Hematopoietic multipotent progenitor cell (in vitro differentiated cells): ENCODE measurements at places on chromosomes 6 and 20.

DNA sequence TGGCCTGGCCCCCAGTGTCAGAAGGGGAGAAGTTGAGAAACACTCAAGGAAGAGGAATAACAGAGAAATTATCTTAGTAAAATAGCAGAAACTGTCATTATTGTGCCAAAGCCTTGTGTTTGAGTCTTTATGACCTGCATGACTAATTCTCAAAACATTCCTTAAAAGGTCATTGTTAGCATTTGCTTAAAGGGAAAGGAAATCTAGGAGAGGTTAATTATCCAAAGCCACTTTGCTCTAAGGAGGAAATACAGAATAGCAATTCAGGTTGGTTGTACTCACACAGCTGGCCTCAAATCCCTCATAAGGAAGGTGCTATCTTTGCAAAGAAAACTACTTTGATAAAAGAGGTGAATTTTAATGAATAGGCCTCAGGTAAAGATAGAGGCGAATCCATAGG lies 516.7 kb downstream of the CBLN4 start:
- no peak for DNase-seq

- DNase-seq: no peak
Observed at GRCh38 chr6:145885431-145885830, 70.8 kb upstream of the FBXO30 start.

GRCh38 chr20:54257071-54257816 lies 49.4 kb downstream of the PFDN4 start:
- no peak for DNase-seq

- DNase-seq: no peak
Observed at GRCh38 chr20:32792731-32793458, 26.9 kb upstream of the MAPRE1 start.

DNA sequence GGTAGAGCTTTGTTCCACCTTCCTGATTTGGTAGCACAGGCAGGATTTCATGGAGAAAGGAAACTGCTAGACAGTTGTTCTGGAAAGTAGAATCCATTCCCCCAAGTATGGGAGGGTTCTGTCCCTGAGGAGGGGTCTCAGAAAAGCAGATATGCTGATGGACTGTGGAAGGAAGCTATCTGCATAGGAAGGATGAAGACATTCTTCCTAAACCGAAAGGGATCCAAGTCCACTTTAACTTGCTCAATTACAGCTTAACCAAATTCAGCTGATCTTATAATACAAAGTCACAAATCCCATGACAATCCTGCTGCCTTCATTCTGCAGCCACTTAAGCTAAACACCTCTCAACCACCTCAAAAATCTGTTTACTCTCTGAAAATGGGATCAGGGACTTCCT lies 2.6 kb downstream of the MAN1A1 start:
- no peak for DNase-seq

GRCh38 chr6:98292810-98293209 lies 541.6 kb upstream of the POU3F2 start:
- no peak for DNase-seq

DNA sequence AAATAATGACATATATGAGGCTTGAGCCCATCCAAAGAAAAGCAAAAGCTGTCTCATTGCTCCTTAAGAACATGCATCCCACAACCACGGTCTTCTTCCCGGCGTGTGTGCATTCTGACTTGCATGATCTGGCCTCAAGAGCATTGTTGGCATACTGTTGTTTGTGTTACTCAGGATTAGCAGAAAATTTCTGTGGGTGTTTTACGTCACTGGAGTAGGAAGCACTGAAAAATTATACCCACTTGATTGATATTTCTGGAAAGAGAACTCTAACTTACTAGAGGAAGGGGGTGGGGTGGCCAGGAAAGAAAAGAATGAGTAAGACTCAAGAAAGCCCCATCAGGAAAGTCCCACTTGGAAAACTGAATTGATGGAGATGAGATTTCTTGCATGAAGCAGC lies 326.2 kb upstream of the PRDM1 start:
- DNase-seq: no peak

DNA sequence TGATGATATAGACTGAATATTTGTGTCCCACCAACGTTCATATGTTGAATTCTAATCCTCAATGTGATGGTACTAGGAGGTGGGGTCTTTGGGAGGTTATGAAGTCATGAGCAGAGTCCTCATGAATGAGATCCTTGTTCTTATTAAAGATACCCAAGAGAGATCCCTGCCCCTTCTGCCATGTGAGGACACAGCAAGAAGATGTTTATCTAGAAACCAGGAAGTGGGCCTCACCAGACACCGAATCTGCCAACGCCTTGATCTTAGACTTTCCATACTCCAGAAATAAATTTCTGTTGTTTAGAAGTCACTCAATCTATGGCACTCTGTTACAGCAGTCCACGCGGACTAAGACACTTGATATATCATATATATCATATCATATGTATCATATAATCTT lies 67.7 kb upstream of the GCM1 start:
- DNase-seq: peak; percentile 8

- no peak for DNase-seq
Observed at GRCh38 chr6:107284805-107285204, 169.5 kb upstream of the BEND3 start.

- peak; percentile 72 for DNase-seq
Observed at GRCh38 chr6:37691904-37692806, 5.5 kb downstream of the MDGA1 start.

DNA sequence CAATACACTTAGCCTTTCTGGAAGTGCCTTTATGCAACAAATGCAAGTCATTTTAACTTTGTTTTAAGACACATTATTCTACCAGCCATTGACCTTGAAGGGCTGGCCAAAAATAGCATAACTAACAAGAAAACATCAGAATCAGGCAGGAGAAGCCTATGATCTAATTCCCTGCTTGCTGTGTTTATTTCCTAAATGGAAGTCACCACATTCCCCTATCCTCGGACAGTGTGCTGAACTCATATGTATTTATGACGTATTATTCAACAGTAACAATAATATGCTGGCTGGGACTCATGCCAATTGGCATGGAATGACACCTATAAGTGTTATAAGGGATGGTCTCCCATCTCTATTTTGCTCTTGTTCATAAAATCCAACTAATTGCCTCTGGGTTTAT lies 140.7 kb downstream of the MAP3K7 start:
- DNase-seq: no peak

DNA sequence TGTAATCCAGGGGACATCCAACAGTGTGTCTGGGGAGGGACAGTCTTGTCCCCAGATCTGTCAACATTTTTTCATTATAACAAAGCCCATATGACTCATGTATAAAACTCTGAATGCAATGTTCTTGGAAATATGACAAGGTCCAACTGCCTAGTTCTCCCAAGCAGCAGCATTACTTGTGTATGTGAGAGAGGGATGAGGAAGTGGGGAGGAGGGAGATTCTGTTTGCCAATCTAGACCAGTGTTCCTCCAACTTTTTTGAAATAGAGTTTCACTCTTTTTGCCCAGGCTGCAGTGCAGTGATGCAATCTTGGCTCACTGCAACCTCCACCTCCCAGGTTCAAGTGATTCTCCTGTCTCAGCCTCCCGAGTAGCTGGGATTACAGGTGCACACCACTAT lies 394.8 kb downstream of the DHX35 start:
- DNase-seq: no peak

- DNase-seq: no peak
Observed at GRCh38 chr6:8749465-8749864, 314.1 kb upstream of the SLC35B3 start.

DNA sequence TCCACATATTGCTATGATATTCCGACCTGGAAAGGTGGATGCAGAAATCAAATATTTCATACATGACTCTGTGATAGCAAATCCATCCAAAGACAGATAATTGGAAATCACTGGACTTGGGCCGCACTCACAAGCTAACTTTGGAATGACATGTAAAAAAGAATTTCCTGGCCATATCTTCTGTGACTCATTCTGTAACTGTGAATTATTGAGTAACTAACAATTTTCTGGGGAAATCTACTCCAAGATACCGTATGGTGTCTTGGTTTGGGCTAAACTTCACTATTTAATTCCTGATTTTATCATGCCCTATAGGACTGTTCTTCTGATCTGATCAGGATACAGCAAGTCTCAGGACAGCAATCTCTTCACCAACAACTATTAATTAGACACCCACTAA lies 92.7 kb upstream of the LY86 start:
- DNase-seq: no peak

DNA sequence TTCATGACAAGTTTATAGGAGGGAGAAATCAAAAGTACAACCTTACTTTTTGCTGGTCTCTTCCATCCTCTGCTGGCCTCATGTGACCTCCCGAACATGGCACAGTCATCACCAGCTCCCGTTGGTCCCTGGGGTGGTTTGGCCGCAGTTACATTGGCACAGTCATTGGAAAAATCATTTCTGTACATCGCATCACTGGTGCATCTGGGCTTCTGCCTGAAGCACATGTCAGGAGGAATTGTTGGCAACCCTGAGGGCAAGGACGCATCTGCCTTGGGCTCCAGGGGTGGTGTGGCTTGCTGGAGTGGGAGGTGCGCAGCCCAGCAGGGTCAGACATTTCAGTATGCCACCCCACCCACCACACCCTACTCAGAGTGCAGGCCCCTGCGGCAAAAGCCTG lies 162.9 kb upstream of the SLC24A3 start:
- no peak for DNase-seq

GRCh38 chr20:45500022-45500421 lies 15.4 kb downstream of the SPINT3 start:
- no peak for DNase-seq

GRCh38 chr6:45377043-45377553 lies 636 bp downstream of the SUPT3H start:
- no peak for DNase-seq

- DNase-seq: peak; percentile 52
Observed at GRCh38 chr6:155177363-155177961, 86.4 kb upstream of the CLDN20 start.

- no peak for DNase-seq
Observed at GRCh38 chr6:119137194-119138072, 59.0 kb upstream of the FAM184A start.

- no peak for DNase-seq
Observed at GRCh38 chr6:87075168-87075567, 19.7 kb downstream of the CGA start.

DNA sequence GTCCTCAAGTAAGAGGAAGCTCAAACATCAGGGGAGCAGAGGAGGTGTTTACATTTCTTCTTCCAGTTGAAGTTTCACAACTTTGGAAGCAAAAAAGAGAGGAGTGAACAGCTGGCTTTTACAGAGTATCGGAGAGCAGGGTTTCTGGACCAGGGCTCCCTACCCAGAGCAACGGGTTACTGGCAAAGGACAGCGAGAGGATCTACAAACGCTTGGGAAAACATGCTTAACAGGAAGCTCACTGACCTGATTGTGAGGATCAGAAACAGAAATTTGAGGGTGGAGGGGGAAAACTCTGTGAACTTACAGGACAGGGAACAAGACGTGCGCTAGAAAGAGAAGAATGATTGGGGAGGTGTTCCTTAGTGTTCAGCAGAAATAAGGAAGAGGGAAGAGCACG lies 85.7 kb upstream of the TAB2 start:
- no peak for DNase-seq

GRCh38 chr20:44282192-44282591 lies 28.8 kb downstream of the FITM2 start:
- no peak for DNase-seq

DNA sequence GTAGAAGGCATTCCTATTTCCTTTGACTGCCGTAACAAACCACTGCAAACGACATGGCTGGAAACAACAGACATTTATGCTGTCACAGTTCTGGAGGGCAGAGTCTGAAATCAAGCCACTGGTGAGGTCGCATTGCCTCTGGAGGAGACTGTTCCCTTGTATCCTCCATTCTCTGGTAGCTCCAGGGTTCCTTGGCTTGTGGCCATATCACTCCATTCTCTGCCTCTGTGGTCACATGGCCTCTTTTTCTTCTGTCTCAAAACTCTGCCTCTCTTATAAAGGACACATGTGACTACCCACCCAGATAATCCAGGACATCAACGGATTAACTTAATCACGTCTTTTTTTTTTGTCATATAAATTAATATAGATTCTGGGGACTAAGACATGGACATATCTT lies 84.4 kb downstream of the LYRM2 start:
- no peak for DNase-seq

DNA sequence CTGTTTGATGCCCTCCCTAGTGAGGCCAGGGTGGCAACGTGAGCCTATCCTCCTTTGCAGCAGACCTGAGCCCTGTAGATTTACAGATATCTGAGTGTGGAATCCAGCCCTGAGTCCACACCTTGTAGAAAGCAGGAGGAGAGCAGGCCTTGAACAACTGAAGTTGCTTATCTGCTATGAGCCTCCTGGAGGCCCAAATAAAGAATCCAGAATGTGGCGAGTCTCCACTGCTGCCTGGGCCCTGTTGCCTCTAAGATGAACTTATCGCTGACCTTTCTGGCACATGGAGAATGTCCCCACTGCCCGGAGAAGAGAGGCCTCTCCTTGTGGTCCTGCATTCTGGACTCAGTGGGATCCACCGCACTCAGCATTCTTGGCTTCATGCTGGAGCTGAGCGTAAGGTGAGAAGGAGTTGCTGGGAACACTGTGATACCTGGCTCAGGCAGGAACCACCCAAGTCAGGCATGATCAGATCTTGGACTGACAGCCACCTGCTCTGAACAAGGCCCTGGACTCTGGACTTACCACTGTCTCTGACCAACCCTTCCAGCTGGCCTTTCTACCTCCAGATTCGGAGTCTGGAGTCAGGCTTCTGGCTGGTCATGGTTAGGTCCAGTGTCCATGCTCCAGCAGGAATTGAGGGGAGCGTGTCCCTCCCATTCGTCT lies 5.8 kb upstream of the MANBAL start:
- no peak for DNase-seq

- no peak for DNase-seq
Observed at GRCh38 chr6:139679516-139680179, 305.2 kb upstream of the CITED2 start.

GRCh38 chr6:141580131-141580530 lies 552.6 kb upstream of the GJE1 start:
- DNase-seq: no peak

DNA sequence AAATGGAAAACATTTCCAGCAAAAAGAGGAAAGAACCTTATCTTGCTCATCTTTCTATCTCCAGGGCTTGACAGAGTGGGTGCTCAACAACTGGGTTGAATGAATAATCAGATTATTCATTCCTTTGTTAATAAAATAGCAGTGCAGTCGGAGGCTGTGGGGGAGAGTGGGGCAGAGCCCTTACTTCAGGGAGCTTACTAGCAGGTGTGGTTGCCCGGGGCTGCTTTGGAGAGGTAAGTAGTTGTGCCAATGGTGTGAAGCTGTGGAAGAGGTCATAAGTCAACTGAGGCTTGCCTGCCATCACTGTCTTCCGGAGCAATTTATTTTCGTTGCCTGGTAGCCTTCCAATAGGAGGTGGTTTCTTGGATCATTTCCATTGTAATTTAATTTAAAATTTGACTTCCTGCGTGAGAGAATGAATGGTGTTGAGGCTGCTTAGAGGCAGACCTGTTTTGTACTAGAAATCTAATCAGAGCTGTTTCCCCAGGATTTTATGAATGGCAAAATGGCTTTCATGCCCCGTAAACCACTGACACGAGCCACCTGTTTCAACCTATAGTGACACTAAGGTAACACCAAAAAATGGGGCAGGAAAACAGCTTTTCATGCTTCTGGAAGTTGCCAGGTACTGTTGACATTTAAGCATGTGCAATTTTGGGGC lies 51.4 kb downstream of the ZDHHC14 start:
- DNase-seq: no peak

- DNase-seq: no peak
Observed at GRCh38 chr6:17983730-17984129, 3.7 kb downstream of the KIF13A start.
